ENCODE measurements at places on chromosomes 1 and 21. TPM values are rescaled to one million over a fixed set of nuclear protein-coding genes. Genes with fewer than 3 reads are reported as not detected.

The SYT14 gene
- total RNA-seq: 0.28 TPM

The ZNF687 gene
- 18.8 TPM for total RNA-seq

The MIS18A gene
- total RNA-seq: 4.2 TPM

The CDC42 gene
- 202 TPM for total RNA-seq

The KLHDC8A gene
- total RNA-seq: 1.4 TPM

The CD48 gene
- 4.1 TPM for total RNA-seq

The BRDT gene
- not detected for total RNA-seq

The LSS gene
- 63.7 TPM for total RNA-seq

The HTR6 gene
- not detected for total RNA-seq

The CA6 gene
- total RNA-seq: not detected

The KRTCAP2 gene
- 119 TPM for total RNA-seq

The PADI2 gene
- 0.33 TPM for total RNA-seq

The TAS1R3 gene
- total RNA-seq: not detected

The TBX15 gene
- total RNA-seq: under 0.01 TPM

The TMEM125 gene
- total RNA-seq: not detected

The SEMA4A gene
- 1.9 TPM for total RNA-seq

The GPR37L1 gene
- 0.28 TPM for total RNA-seq

The KCNE1 gene
- total RNA-seq: 3.0 TPM

The KAZN gene
- total RNA-seq: 3.5 TPM

The FNDC10 gene
- 0.82 TPM for total RNA-seq

The NTMT2 gene
- total RNA-seq: not detected

The DISP3 gene
- total RNA-seq: not detected

The AMY2A gene
- total RNA-seq: not detected

The ELF3 gene
- 0.27 TPM for total RNA-seq

The OLIG2 gene
- not detected for total RNA-seq

The COL16A1 gene
- total RNA-seq: 57.4 TPM

The VAV3 gene
- 4.4 TPM for total RNA-seq

The CBS gene
- total RNA-seq: 8.2 TPM

The CLCA1 gene
- total RNA-seq: 0.83 TPM

The RHD gene
- total RNA-seq: 0.36 TPM

The FAM78B gene
- total RNA-seq: 5.4 TPM

The TCHHL1 gene
- total RNA-seq: not detected

The OLIG1 gene
- not detected for total RNA-seq

The AADACL3 gene
- total RNA-seq: not detected

The CD1C gene
- 1.1 TPM for total RNA-seq

The DYNLT5 gene
- total RNA-seq: 0.49 TPM

Data from sigmoid colon (tissue), 7 donors.